ENCODE measurements at places on chromosomes 5 and 9. TPM values are rescaled to one million over a fixed set of nuclear protein-coding genes. Genes with fewer than 3 reads are reported as not detected.

SOX30 gene
- total RNA-seq, result 0.19 TPM

FAM78A gene
- total RNA-seq, result 62.9 TPM

IL4 gene
- not detected for total RNA-seq

OLFM1 gene
- total RNA-seq, result 17.9 TPM

TICAM2 gene
- 3.3 TPM for total RNA-seq

MTRR gene
- 32.2 TPM for total RNA-seq

TAF11L10 gene
- not detected for total RNA-seq

PPP3R2 gene
- total RNA-seq, result not detected

GKAP1 gene
- total RNA-seq, result 26.4 TPM

GLRX gene
- total RNA-seq, result 111 TPM

Measured in Right ventricle myocardium inferior (tissue), 1 donor.